Stimulated activated CD8-positive, alpha-beta memory T cell treated with anti-CD3 and anti-CD28 coated beads, Interleukin-4, amount 100 ng/mL, for 1 hour (primary cell): ENCODE measurements at places on chromosomes 1 and 21.

- DNase-seq, result no peak
Observed at GRCh38 chr1:222124602-222125001, 382.7 kb upstream of the DUSP10 start.

DNA sequence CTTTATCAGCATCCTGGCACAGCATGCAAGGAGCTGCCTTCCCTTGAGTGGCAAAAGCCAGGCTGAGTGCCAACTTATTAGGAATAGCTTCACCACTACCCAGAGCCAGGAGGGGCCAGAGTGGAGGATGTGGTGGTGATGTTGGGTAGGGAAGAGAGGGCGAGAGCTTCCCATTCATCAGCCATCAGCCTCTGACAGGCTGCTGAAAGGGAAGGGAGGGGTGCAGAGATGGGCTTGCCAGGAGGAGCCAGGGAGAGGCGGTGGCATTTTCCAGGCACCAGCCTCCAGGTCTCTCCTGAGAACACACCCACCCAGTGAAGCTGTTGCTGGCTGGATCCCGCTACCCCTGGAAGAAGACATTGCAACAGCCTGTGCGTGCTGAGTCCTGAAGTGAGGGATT lies 168.5 kb downstream of the ACTL8 start:
- no peak for DNase-seq

DNA sequence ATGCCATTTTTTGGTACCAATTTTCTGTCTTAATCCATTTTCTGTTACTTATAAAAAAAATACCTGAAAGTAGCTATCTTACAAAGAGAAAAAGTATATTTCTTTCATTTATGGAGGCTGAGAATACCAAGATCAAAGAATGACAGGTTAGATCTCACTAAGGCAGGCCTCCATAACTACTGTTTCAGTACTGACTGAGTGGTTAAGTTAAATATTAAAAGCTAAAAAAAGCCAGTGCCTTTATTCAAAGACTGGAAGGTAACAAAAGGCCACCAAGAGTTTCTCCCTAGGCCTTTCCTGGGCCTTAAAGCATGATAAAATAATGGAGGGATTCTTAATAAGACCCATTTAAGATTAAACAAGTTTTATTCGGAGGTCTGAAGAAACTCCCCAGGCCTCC lies 687.7 kb upstream of the ADGRL4 start:
- DNase-seq, result no peak

DNA sequence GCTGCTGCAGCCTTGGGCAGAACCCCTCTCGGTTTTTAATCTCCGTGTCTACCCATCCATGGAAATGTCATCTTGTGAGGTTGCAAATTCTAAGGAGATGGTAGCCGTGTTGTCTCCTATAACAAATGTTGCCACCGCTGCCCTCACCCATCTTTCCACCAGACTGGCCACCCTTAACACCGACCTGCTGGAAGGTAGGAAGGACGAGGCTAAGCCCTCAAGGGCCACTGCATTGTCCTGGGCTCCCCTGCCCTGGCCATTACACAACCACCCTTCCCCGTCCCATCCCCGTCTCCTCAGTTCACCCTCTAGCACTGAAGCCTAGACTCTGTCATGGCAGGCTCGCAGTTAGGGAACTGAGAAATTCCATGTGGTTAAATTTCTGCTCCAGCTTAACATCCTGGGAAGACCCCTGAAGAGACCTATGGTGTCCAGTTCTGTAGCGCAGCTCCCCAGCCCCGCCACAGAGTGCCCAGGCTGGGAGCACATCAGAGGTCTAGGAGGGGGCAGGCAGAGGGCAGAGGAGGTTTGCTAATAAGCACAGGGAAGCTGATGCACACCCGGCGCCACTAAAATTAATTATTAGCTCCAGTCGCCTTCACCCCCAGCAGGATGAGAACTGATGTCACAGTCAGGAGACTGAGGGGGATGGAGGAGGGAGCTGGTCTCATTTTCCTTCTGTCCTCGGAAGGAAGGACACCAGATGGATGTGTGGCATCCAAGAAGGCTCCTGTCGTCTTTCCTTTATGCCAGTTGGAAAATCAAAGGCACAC lies 38.3 kb downstream of the STUM start:
- DNase-seq, result no peak

DNA sequence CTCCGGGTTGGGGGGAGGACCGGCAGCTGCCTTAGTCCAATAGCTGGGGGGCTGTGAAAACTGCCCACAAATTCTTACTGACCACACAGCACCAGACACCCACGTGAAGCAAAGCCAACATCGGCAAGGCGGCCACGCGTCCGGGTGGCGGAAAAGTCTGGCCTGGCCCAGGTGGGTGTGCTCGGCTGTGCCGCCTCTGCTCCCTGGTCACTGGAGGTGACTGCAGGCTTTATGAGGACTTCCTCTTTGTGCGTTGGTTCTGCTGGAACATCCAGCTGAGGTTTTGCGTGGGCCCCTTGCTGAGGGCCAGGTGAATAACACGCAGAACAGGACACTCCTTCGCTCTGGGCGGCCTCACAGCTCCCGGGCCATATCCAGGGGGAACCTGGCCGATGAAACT lies 35.4 kb downstream of the FAAP20 start:
- no peak for DNase-seq

DNA sequence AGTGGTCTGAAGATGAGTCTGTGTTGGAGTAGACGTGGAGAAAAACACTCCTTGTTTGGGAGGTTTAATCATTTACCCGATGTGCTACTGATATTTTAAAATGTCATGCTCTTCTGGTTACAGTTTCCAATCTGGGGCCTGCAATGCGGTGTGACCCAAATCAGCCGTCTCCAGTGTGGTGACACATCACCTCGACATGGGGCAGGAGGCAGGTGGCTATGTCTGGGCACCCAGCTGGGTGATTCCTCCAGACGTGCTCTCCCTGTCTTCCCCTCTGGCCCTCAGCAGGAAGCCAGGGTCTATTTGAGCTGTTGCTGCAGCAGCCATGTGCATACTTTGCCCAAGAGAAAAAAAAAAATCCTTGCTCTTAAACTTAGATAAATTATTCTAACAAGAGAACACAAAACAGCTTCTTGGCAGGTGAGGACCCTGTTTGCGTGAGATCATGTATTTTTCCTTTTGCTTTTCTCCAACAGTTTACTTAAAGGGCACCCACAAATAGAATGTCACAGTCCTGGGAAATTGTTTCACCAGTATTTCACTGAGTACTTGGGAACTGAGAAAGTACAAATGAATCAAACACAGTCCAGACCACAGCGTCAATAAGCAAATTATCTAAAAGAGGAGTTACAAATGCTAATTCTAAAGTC lies 38.9 kb upstream of the MAP10 start:
- DNase-seq, result no peak

GRCh38 chr1:180156201-180156600 lies 1.5 kb downstream of the QSOX1 start:
- no peak for DNase-seq

- DNase-seq, result no peak
Observed at GRCh38 chr1:208318150-208318734, 74.1 kb upstream of the PLXNA2 start.

- DNase-seq, result no peak
Observed at GRCh38 chr1:101965341-101965740, 31.4 kb downstream of the OLFM3 start.

- DNase-seq, result no peak
Observed at GRCh38 chr1:238722812-238723211, 663.6 kb upstream of the CHRM3 start.

DNA sequence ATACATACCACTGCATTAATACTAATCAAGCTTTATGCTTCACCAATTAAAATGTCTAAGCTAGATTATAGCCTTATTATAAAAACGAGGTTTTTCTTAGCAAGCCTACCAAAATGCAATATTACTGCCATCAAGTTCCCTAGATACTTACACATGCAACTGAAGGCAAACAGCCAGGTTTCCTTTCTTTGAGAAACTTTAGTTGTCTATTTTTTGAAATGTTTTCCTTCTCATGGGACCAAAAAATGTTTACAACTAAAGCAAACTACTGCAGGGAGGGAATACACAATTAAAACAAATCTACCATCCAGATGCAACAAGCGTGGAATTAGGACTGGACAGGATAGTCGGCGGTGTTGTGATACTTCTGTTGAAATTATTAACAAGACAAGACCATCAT lies 1.3 kb downstream of the ZNF644 start:
- DNase-seq, result no peak

GRCh38 chr1:93443454-93443853 lies 4.5 kb upstream of the FNBP1L start:
- no peak for DNase-seq

GRCh38 chr1:8660411-8660828 lies 157.0 kb downstream of the RERE start:
- no peak for DNase-seq

DNA sequence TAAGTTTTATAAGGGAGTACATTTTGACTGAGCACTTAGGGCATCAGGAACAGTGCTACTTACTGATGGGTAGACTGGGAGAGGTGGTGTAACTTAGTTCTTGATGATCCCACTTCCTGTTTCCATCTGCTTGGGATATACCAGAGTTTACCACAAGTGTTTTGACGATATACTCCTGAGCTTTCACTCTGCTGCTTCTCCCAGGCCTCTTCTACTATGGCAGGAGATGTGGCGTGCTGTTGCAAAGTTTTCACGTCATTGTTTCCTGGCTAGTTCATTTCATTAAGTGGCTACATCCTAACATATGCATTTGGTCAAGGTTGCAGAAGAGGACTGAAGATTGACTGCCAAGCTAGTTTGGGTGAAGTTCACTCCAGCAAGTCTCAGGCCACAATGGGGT lies 41.3 kb upstream of the LAMC2 start:
- no peak for DNase-seq

DNA sequence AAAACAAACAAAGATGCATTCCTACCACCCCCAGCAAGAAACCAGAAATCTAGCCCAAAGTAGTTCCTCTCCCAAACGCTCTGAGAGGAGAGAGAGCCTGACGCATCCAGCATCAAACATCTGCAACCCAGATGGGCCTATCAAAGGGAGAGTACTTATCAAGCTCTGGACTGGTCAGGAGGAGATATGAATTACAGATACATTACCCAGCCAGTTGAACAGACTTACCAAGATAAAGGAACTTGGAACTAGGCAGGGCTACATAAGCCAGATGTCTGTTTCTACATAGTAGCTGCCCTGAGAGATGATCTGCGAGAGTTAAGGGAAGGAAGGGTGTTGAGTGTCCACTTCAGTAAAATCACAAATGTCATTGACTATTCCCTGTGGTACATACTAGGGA lies 138.4 kb downstream of the PAPPA2 start:
- no peak for DNase-seq

GRCh38 chr1:228180271-228180958 lies 14.8 kb downstream of the IBA57 start:
- DNase-seq, result no peak

DNA sequence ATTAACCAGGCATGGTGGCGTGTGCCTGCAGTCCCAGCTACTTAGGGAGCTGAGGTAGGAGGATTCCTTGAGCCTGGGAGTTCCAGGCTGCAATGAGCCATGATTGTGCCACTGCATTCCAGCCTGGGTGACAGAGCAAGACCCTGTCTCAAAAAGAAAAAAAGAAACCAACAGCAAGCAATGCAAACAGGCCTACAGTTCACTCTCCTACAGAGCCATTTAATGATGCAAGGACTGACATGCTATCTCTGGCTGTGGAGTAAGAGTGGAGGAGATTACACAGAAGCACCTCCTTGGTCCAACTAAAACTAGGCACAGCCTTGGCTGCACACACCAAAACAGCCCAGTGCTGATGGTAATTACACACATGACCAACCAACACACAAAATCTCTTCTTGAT lies 127.5 kb upstream of the SOD1 start:
- DNase-seq, result no peak

GRCh38 chr1:21490774-21491487 lies 18.3 kb upstream of the ALPL start:
- DNase-seq, result no peak

DNA sequence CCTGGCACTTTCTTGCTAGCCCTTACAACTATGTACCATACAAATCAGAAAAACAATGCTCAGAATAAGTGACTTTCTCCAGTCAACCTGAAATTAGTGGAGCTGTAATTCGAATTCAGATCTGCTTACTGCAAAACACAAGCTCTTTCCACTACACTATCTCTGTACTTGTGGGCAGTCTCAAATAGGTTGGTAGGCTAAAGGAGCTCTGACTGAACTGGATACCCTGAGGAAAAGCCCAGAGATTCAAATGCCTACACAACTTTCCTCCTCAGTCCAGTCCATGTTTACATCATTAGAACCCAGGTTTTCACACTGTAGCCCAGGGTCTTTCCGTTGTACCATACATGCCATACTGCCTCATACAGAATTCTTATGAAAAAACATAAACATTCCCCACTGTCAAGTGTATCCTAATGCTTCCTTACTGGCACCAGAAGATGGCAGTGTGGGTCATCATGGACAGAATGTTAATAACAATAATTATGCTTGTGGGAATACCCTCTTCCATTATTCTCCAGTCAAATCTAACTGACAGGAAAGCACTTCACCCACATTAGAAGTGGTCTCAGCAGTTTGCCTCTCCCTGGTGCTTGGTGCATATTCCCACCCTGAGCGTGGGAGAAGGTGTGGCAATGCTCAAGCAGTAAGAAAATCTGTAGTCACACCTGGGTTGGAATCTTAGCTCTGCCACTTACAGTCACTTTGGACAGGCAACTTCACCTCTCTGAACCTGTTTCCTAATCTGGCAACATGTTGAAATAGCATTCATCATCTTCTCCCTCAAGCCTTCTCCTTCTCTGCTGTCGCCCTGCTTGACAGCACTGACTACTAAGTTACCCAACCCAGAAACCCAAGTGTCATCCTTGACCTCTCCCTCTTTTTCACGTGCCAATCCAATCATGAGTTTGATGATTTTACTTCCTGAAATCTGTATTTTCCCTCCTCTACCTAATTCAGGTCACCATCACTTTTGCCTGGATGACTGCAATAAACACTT lies 14.4 kb upstream of the ZFYVE9 start:
- no peak for DNase-seq

GRCh38 chr1:208173749-208174148 lies 70.4 kb downstream of the PLXNA2 start:
- DNase-seq, result no peak

DNA sequence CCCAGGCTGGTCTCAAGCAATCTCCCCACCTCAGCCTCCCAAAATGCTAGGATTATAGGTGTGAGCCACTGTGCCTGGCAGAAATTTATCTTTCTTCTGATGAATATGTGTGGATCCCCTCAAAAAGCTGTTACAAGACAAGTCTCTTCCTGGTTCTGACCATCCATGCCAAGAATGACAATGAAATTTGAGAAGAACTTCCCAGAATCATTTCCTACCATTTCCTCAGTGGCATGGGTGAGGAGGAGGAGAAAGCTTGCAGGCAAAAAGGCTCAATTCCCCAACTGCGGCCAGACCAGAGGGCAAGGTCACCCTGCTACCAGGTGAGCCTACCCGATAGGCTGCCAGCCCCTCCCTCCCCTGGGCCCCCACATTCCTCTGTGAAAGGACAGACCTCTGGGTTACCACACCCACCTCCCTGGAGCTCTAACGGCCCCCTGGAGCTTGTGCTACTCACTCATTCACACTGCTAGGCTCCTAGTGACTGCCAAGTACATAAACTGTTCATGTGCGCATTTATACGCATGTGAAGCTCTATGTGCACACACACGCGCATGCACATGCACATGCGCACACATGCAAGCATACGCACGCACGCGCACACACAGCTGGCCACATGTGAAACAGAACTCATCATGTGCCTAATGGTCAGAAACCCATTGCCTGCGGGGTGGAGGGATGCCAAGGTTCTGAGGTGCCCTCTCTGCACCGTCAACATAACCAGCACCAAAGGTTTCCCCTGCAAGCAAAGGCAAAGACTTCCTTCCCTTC lies 17.0 kb downstream of the MRAP start:
- DNase-seq, result no peak
